ENCODE measurements at places on chromosomes 7 and 10.

- DNase-seq, result no peak
Observed at GRCh38 chr7:28408105-28408959, 4.0 kb upstream of the CREB5 start.

DNA sequence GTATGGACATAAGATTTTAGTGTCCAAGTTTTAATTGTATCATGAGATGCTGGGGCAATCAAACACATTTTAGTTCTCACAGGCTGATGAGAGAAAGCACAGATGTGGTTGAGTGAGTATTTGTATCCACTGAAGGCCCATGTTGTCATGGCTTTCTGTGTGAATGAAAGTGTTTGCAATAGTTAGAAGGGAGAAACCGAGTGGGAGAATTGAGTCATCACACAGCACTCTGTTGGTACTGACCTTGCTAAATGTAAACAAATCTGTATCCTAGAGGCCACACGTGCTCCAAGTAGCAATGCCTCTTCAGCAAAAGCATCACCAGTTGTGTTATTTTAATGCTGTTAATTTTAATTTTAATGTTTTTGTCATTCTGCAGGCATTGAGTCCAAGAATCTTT is 121.2 kb downstream of the EMX2 start:
- DNase-seq, result no peak

DNA sequence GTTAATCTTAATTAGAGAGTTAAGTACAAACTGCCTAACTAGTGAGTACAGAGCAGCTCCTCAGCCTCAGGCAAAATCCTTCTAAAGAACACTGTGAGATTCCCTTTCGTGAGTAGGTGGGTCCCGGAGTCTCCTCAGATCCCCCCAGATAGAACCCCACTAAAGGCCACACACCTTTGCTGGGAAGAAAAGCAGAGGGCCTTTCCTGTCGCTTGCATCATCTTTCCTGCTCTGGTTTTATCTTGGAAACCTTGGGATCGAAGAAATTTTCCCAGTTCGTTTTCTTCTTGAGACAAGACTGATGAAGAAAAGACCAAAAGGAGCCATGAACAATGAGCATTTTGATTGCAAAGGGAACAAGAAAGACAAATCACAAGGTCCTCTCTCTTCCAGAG is 40.9 kb downstream of the ICA1 start:
- no peak for DNase-seq

DNA sequence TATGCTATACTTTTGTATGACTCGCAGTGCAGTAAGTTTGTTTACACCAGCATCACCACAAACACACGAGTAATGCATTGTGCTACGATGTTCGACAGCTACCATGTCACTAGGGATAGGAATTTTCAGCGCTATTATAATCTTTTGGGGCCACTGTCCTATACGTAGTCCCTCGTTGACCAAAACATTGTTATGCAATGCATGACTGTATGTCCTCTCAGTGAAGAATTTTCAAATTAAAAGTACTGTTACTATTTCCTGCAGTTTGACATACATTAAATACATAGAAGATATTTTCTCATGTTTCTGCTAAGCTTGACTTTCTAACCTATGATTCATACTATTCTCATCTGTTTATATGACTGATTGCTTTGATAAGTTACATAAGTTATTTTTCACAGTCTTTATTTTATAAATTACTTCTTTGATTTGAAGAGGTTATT is 203.6 kb downstream of the VTI1A start:
- DNase-seq, result no peak

DNA sequence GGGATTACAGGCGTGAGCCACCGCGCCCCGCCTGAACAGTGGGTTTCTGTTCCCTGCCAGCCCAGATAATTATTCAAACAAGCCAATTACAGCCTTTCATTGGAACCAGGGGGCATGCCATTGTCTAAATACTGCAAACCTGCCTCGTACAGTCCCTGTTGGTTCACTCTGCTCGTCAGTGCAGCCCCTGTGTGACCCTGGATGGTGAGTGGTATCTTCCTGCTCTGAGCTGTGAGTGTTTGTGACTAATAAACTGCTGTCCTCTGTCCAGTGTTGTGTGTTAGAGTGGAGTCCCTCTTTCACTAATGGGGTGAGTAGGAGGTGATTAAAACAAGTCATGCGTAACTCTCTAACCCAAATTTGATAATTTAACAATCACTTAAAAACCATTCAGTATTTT is 176.5 kb upstream of the FAM3C start:
- DNase-seq, result no peak

DNA sequence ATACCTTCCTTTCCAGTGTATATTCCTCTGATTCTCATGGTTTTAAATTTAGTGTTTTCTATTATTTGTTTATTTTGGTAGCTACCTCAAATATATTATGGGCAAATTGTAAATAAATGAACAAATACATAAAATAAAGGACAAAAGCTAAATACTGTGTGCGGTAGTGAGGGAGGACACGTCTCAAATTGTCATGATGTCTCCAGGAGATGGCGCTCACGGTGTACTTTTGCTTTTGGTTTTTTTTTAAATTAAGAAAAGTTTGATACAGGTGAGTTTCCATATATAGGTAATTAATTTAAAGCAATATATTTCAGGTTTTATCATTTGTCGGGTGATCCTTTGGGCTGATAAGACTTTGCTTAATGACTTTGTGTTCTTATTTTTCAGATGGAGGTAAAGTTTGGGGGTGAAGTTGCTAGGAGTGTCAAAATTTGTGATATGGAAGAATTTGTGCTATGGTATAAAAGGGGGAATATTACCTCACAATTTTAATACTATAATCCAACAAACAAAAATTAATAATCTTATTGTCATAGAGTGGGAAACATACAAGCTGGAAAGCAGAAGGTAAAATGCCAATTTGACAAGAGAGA is 68.4 kb upstream of the TMEM229A start:
- no peak for DNase-seq

GRCh38 chr10:93994438-93994801 is 689 bp downstream of the PLCE1 start:
- no peak for DNase-seq

DNA sequence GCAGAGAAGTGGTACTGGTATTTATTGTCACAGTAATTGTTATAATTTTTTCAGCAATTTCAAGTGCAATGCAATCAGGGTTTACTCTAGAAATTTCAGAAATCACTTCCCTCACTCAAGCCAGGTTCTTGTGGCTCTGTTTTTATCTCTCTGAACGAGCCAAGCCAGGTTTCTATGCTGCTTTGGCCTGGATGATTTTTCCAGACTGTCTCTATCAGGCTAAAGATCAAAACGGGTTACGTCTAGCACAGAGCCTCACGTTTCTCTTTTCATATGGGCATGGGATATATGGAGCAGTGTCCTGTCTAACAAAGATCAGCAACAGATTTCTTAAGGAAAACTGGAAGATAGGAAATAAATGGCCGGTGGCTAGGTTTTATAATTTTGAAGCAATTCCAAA is 1105.3 kb downstream of the NRG3 start:
- no peak for DNase-seq

GRCh38 chr7:151273651-151274390 is 25.3 kb upstream of the SMARCD3 start:
- DNase-seq, result no peak

GRCh38 chr10:77504196-77504872 is 133.3 kb downstream of the KCNMA1 start:
- no peak for DNase-seq

GRCh38 chr10:124001391-124002148 is 91.8 kb downstream of the CHST15 start:
- no peak for DNase-seq

DNA sequence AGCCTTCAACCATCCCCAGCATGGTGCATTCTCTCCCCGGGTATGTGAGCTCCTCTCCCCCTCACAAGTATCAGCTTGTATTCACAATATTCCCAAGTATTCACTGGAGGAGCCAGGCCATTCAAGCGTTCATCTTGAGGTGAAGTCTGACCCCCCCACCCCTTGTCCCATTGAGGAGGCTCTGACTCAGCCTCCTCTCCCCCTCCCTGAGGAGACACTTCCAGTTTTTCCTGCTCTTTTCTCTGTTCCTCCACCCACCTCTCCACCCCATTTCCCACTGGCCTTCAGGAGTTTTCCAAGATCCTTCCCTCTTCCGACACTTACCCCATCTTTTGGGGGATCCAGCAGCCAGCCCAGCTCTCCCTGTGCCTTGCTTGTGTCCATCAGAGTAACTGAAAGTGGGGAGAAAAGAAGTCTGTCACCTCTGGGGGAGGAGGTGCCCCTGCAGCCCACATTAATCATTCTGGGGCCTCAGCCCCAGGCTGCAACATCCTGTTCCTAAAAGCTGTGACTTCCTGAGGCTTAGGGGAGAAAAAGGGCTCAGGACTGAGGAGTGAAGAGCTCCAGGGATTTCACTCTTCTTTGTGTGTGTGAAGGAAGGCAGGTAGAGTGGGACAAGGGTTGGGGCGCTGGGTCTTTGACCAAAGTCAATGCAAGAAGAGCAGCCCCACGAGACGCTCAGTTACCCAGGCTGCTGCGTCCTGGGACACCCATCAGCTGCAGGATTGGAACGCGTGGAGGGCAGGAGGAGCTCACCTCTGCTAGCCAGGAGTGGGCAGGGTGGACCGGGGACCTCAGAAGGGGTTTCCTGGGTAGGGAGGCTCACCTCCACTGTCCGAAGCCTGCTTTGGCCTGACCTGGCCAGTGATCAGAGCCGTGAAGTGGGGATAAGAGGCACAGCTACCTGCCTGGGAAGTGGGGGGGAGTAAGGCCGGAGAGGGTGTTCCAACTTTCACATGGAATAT is 1.1 kb downstream of the EPHA1 start:
- DNase-seq, result no peak

DNA sequence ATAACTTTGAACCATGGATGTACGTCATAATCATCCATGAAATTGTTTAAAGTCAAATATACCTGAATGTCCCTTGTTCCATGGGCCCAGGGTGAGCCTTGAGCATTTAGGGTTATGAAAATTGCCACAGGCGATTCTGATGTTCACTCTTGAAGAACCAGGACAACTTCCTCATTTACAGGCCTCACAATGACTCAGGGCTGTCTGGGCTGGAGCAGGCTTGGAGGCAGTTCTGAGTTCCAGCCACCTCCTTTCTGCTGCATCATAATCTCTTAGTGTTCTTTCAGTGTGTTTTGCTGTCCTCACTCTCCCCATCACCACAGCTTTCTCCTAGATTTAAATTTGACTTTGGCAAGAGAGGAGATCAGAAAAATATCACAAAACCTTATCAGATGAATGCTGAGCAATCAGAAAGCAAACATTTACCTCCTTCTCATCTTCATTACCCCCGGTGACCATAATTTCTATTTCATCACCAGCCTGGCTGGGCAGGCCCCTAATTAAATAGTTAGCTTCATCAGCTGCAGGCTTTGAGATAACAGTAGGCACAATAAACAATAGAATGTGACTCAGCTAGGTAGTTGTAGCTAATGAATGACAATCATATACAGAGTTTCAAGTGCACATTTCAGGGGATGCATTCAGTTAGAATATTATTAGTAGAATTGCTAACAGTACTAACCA is 571.0 kb downstream of the SH2D4B start:
- DNase-seq, result no peak

GRCh38 chr10:5776881-5777197 is 36.4 kb downstream of the GDI2 start:
- no peak for DNase-seq

GRCh38 chr10:124722798-124723783 is 21.1 kb downstream of the FAM53B start:
- DNase-seq, result peak; percentile 77
